ENCODE measurements at places on chromosomes 3 and 15.

DNA sequence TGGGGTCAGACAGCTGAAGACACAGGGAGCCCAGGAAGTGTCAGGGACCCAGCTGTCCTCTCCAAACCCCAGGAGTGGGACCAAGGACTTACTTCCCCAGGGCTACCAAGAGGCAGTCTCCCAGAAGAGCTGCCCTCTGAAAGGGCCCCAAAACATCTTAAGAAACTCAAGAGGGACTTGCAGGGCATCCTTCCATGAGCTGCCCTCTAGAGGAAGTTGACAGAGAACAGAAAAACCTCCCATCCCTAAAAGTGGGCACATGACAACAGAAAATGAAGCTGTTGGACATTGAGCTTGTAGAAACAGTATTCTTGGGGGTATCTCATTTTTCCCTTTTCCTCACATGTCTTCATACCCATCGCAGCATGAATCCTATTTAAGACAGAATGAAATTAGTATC lies 58.9 kb downstream of the MECOM start:
- DNase-seq: peak; percentile 4

DNA sequence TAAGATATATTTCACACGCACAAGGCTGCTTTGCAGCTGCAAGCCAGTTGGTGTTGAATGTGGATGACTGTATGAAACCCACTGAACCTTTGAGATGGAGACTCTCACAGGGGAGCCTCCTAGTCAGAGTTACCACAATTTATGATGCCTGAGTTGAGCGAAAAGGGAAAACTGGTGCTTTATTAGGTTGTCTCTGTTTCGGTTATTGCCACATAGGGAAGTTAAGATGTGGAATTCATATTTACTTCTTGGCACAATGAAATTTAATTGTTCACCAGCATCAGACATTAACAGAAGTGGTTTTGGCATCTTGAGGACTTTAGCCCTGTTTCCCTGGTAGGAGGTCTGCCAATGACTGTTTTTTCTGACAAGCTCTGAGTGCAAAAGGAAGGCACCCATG lies 358.2 kb downstream of the SQOR start:
- DNase-seq: no peak

DNA sequence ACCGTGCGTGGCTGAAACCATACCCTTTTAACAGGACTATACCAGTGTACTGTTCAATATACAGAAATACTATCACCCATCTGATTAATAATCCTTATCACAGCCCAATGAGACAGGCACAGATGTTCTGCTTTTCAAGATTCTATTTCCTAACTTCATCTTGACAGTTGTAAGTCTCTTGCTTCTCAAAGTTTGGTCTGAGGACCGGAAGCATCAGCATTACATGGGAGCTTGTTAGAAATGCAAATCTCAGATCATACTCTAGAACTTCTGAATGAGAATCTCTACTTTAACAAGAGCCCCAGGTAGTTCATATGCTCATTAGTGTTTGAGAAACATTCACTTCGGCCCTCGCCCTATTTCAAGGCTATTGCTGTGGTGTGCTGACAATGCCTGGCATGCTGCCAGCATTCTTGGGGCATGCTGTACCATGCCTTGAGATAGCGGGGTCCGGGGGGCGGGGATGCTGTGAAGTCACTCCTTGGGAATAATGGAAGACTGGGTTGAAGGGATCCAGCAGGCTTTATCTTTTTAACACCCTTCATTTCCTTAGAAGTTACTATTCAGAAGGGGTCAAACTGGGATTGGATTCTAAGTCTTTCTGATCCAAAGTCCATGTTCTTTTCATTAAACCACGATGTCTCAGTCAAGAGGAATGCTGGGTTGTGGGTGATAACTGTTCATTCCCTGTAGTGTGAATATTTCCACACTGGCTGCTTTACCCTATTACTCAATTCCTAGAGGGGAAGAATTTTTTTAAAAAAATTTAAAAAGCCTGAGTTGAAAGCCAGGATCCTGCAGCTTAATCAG lies 194.7 kb downstream of the LPP start:
- peak; percentile 96 for DNase-seq

- DNase-seq: peak; percentile 29
These were observed 28.4 kb downstream of the USF3 start for GRCh38 chr3:113668015-113668414.

- DNase-seq: no peak
These were observed 11.4 kb downstream of the CLK3 start for GRCh38 chr15:74626752-74627692.

- no peak for DNase-seq
These were observed 235.3 kb upstream of the SETMAR start for GRCh38 chr3:4067893-4068292.

DNA sequence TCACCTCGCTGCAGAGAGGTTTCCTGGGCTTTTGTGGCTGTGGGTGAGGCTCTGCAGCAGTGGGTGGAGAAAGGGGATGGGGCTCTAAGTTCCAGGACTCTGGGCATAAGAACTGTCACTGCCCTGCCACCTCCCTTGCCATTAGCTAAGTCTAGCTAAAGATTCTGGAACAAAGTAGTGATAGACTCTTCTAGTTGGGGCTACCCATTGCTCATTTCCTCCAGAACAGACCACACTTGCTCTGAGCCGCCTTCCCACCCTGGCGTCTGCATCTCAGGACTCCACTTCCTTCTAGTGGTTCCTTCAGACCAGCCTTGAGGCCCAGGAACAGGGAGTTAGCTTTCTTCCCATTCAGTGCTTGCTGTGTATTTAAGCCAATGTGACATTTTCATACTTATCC lies 7.5 kb downstream of the ARHGAP31 start:
- DNase-seq: no peak

DNA sequence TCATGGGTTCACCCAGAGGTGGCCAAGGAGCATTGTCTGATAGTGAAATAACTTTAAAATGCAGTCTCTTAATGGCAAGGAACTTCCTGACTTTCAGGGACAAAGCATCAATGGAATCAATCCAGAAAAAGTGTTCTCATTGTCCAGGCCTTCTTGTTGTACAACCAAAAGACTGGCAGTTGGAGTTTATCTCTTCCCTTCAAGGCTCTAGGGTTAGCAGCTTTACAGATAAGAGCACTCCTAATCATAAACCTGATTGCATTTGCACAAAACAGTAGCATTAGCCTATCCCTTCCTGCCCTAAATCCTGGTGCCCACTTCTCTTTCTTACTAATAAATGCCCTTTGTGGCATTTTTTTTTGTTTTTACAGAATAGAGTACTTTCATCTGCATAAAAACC lies 43.3 kb upstream of the VIPR1 start:
- DNase-seq: no peak

DNA sequence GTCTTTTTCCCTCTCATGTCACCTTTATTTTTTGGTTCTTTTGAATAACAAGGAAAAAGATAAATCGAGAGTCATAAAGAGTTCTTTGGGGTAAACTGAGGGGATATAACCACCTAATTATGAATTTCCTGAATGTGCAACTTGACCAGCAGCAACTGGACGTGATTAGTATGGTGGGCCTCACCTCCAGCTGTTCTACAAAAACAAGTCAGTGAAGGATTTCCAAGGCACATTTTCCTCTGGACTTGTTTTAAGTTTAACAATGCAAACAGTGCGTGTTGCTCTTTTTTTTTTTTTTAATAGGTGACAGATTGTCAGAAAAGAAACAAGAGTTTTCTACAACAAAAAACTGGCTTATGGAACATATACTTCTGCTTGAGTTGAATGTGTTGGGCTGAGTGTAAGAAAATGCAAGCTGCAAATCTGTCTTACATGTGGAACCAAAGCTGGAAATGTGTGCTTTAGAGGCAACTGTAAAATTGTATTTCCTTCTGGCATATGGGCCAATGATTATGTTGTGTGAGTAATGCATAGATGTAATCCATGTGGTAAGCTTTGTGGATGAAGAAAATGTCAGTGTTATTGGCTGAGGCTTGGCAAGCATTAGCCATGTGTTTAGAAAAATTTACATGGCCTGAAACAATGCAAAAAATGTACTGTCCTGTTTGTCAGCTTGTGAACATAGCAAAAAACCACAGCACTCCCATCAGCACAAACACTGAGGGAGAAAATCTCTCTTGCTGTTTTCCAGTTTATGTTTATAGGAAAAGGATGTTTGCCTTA lies 44.5 kb upstream of the FNDC3B start:
- DNase-seq: peak; percentile 98
